AG09309 (cell line): ENCODE measurements at places on chromosomes 2 and 18.
A peak's percentile ranks its signal among the peaks of the same experiment; 100 is the strongest.

DNA sequence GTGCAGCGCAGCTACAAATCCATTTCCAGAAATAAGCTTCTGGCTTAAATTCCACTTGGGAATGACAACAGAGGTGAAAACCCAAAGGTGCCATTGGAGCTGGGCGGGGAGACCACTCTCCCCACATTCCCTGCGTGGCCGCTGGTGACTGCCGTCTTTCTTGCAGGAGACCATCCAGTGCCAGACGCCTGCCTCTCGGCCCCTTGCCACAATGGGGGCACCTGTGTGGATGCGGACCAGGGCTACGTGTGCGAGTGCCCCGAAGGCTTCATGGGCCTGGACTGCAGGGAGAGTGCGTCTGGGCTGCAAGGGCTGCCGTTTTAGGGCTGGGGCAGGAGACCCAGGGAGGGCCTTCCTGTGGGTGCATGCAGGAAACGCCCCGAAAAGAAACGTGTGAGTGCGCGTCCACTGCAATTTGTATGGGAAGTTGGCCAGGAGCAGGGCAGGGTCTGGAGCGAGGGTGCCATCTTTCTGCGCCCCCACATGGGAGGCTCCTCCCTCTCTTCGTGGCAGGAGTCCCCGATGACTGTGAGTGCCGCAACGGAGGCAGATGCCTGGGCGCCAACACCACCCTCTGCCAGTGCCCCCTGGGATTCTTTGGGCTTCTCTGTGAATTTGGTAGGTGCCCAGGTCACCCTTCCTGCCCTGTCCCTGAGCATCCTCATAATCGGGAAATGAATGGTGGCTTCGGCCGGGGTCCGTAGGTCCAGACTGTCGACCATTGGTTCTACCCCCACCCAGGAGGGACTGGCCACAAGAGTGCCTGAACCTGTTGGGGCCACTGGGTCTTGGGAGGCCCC is 49.9 kb downstream of the SNED1 start:
- no peak for DNase-seq

DNA sequence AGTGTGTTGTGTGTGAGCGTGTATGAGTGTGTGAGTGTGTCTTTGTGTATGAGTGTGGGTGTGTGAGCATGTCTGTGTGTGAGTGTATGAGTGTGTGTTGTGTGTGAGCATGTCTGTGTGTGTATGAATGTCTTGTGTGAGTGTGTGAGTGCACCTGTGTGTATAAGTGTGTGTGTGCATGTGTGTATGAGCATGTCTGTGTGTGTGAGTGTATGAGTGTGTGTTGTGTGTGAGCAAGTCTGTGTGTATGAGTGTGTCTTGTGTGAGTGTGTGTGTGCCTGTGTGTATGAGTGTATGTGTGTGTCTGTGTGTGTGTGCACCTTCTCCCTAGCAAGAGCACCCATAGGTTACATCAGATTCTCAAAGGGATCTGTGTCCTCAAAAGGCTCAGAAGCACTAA is 28.5 kb upstream of the TNS1 start:
- no peak for DNase-seq

DNA sequence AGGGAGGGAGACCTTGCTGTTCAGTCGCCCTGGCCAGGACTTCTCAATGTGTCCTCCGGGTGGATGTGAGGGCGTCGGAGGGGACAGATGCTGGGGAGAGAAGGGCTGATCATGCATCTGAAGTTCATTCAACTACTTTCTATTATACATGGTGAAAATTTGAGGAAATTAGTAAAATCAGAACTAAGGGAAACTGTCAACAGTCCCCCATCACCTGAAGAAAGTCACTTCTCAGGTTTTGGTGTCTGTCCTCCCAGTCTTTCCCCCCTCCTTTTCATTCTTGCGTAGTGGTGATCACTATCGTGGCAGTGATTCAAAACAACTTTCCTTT is 17.4 kb upstream of the ACKR3 start:
- no peak for DNase-seq

DNA sequence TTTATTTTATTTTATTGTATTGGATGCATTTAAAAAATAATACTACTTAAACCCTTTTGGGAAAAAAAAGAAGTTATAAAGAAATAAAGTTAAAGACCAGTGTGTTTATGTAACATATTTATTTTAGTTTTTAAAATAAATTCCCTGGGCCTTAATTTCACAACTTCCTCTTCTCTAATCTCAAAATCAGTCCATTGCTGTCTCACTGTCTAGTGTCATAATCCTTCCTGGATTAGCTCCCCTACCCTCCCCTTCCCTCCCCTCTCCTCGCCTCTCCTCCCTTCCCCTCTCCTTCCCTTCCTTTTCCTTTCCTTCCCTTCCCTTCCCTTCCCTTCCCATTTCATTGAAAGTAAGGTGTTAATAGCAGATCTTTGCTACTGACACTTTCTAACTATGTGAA is 40.3 kb upstream of the ZEB2 start:
- DNase-seq = no peak

GRCh38 chr2:48328159-48328809 is 201.7 kb upstream of the STON1 start:
- no peak for DNase-seq

DNA sequence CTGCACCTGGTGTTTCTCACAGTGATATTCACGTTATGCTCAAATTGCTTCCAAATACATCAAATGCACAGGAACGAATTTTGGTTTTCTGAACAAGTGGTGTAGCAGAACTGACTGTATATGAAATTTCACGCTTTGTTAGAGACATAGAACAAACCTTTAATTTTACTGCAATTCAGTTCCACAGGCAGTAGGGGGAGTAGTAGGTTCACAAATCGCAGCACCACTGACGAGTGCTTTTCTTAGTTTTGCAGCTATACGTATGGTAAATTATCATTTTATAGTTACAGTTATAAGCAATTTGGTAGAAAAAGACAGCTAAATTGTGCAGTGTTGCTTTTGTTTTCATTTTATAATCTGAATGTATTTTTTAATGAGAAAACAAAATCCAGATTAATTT is 113.3 kb downstream of the KIAA1328 start:
- no peak for DNase-seq

- DNase-seq = peak; percentile 87
Observed at GRCh38 chr2:24304098-24304497, 56.2 kb downstream of the ITSN2 start.

- DNase-seq = no peak
Observed at GRCh38 chr2:46615555-46615954, 136.2 kb downstream of the TMEM247 start.

GRCh38 chr2:41717839-41718238 is 330.0 kb upstream of the PKDCC start:
- no peak for DNase-seq

- DNase-seq = no peak
Observed at GRCh38 chr2:121502246-121502645, 28.4 kb upstream of the RNU4ATAC start.

DNA sequence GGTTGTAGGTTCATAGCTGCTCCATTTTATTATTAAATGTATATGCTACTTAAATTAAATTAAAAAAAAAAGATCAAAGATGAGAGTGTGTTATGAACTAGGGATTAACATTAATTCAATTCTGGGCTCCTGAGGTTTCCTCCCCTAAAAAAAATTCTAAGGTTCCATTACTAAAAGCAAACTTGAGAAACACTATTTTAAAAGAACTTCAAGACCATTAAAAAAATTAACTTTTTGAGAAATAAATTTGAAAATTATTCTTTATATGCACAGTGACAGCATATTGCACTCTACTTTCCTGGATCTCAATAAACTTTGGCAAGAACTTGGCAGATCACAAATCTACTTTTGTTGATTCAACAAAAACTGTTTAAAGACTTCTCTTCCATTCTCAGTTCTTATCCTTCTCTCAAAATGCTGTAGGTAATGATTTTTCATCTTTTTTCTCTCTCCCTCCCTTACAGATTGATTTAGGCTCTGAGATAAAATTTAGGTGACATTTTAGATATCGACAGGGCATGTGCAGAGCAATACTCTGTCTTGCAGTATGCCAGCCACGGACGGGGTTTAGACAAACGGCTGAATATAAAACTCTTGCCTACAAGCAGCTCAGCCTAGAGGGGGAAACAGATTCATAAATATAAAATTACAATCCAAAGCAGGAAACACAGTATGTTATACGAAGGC is 592 bp upstream of the MARS2 start:
- DNase-seq = no peak

GRCh38 chr2:46252891-46253659 is 44.1 kb upstream of the EPAS1 start:
- no peak for DNase-seq

DNA sequence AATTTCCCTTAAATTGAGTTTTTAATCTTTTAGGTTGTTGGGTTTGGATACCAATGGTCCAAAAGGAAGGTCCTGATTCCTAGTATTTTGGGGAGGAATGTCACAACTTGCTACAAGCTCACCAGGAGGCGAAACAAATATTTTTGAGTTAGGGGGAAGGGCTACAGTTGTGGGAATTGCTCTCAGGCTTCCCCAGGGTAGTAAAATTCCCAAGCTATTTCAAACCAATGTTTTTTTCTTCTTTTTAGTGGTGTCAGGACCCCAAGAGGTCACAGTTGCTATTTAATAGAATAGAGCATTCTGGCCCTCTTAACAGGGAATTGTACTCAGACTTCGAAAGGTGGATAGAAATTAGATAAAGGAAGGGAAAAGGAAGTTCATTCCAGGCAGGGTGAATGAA is 68.5 kb upstream of the ST3GAL5 start:
- DNase-seq = no peak

- DNase-seq = no peak
Observed at GRCh38 chr18:77062518-77063003, 70.0 kb downstream of the MBP start.

GRCh38 chr18:62883937-62884735 is 168.8 kb downstream of the PHLPP1 start:
- DNase-seq = no peak

GRCh38 chr2:58195662-58196061 is 45.5 kb downstream of the FANCL start:
- no peak for DNase-seq

- DNase-seq = no peak
Observed at GRCh38 chr2:85303780-85304531, 23.8 kb downstream of the TGOLN2 start.

DNA sequence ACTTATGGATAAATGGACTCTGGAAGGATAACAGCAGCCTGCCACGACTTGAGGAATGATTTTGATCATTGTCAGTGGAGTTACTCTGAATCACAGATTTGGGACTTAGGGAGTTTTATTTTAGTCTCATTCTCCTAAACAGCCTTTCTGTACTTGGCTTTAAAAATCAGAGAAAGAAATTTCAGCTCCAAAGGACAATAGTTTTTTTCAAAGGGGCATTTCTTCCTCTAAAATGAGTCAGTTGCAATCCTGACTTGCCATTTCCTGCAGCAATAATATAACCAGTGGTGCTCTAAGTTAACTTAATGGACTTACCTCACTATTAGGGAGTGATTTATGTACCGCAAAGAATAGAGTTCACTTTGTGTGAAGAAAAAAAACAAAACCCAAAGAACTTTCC is 35.1 kb upstream of the MTX2 start:
- no peak for DNase-seq

DNA sequence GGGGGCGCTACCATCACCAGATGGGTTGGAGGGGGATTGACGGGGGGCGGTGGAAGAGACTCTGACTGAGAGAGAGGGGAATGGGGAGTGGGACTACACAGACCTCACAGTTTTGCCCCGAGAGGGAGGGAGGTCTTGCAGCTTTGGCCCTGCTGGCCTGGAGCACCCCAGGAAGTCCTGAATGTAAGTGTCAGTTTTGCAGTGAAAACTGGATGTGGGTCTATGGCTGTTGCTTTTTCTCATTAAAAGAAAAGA is 2.4 kb downstream of the TCF7L1 start:
- DNase-seq = no peak

- no peak for DNase-seq
Observed at GRCh38 chr2:73259276-73259675, 25.0 kb downstream of the FBXO41 start.

DNA sequence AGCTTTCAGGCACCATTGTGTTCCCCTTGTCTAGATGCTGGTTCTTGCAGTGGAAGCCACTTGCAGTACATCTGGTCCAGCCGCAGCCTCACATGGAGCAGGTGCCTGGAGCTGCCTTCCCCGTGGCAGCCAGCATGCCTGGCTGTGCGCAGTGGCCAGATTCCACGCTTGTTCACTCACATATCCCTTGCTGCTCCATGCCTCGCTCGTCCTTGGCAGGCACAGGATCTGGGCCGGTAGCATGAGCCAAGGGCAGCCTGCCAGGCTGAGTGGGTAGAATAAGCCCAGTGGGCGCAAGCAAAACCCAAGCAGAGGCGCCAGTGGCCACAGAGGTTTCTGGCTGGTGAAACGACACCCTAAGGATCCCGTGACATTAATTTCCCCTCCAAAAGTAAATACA is 20.6 kb downstream of the TMX3 start:
- no peak for DNase-seq

DNA sequence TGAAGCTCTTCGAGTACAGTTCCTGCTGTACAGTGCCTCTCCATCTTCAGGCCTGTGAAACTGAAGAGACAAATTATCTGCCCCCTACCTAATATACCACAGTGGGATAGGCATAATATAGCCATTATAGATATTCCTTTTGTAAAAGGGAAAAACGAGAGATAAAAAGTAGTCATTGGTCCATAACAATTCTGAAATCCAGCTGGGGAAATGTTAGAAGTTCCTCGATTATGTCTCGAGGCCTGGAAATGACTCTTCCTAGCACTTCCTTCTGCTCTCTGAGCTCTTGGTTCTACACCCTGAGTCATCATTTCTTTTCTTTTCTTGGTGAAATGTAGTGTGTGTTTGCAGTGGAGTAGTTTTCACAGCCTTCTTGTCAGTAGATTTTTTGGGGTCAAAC is 51.5 kb downstream of the ASB1 start:
- DNase-seq = no peak

DNA sequence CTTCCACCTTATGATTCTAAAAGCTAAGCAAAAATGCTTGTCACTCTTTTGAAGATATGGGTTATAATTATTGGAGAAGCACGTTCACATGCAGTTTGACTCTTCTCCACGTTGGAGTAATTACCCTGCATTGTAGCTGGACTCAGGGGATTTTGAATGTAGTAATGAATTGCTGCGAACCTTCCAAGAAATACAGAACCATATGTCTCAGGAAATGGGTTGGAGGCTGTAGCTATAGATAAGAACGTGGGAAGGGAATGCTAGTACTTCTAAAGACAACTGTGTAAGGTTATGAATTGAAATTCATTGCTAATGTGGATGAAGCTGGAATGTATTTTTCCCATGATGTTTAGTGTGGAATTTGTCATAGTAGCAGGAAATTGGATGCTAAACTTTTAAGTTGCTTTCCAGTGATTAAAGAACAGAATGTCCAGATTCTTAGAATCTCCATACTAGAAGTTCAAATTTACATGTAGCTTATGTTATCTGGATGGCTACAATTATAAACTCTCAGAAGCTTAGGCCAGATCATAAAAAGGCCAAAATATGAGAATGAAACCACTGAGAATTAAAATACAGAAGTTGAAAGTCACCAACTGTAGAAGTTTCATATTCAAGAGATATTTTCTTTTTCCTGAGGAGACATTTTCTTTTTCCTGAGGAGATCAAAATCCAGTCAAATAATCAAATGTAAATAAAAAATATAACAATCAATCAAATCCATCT is 27.3 kb upstream of the SPOPL start:
- DNase-seq = no peak
